ENCODE measurements at places on chromosomes 2 and 18.

GRCh38 chr2:176613323-176613987 lies 344.2 kb downstream of the MTX2 start:
- DNase-seq, result no peak

DNA sequence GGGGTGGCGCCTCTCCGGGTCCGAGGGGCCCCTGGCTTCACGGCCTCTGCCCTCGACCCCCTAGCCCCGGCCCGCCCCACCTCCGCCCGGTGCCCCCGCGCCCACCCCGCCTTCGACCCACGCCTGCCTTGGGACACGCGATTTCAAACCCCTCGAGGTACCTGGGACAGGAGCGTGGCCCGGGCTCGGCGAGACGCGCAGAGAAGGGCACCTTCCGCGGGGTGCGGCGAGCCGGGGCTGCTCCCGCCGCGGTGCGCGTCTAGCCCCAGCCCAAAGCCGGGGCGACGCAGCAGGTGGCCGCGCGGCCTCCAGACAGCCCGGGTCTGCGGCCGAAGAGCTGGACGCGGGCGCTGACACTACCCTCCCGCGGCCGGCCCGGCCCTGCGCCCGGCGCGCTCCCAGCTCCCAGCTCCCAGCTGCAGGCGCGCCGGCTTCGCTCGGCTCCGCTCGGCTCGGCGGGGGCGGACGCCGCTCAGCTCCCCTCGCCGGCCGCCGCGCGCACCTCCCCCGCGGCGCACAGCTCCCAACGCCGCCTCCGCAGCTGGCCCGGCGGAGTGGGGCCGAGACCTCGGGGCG lies at the start of gene CRACDL:
TSS of gene CRACDL (minus strand) at position 449 of the 576 bp plus-strand sequence. CDS start 89,425 bp downstream, outside the sequence.
- DNase-seq, result no peak

DNA sequence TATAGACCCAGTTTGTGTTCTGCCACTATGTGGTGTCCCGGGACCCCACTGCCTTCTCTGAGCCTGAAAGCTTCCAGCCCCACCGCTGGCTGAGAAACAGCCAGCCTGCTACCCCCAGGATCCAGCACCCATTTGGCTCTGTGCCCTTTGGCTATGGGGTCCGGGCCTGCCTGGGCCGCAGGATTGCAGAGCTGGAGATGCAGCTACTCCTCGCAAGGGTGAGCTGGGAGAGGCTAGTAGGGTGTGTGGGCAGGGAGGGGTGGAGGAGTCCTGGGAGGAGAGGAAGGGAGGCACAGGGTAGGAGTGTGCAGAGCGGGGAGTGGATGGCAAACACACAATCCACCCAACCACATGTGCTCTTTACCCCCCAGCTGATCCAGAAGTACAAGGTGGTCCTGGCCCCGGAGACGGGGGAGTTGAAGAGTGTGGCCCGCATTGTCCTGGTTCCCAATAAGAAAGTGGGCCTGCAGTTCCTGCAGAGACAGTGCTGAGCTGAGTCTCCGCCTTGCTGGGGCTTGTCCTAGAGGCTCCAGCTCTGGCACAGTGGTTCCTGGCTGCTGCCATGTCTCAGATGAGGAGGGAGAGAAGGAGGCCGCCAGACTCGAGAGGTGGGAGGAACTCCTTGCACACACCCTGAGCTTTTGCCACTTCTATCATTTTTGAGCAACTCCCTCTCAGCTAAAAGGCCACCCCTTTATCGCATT lies 16.9 kb downstream of the PRKAG3 start:
- DNase-seq, result no peak

- peak; percentile 89 for DNase-seq
These were observed 3.7 kb upstream of the GAD1 start for GRCh38 chr2:170812710-170813600.

- DNase-seq, result no peak
These were observed 55.7 kb downstream of the CXCR4 start for GRCh38 chr2:136062066-136062837.

Data from hematopoietic multipotent progenitor cell treated with erythropoietin and hydrocortisone succinate and interleukin-3 and kit ligand, for 4 days (in vitro differentiated cells).